ENCODE measurements at places on chromosomes 2 and 18. TPM values are rescaled to one million over a fixed set of nuclear protein-coding genes. Genes with fewer than 3 reads are reported as not detected.

DNA sequence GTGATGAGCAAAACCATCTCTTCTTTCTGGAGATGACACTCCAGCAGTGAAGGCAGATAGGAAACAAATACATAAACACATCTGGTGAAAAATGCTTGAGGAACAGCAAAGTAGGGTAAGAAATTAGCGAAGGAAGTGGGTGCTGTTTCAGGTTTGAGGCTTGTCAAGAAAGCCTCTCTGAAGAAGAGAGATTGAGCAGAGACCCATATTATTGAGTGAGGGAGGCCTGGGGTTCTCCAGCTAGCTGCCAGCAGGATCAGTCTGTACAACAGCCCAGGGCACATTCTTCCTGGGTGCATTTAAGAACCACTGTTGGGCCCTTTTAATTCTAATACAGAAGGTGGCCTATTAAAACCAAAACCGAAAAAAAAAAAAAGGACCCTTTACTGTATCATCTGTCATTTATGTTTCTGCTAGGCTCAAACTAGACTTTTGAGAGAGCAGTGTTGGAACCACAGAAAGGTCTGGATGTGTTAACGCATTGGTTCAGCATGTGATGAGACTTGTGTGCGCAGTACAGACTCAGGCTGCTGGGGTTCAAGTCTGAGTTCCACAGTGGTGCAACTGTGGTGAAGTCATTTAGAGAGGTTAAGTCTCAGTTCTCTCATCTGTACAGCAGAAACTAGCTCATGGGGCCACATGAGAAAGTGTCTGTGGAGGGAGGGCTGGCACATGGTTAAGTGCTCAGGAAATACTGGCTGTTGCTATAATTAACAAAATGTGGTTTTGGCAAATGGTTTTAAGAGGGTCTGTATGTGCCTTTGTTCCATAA is 28.9 kb downstream of the MGAT5 start:
- no peaks in the 10 kb centered on the region for H3K27me3 ChIP-seq
- DNase-seq: no peak
- no peak overlapping the region for H3K27ac ChIP-seq
- H3K36me3 ChIP-seq: no peaks in the 10 kb centered on the region

GRCh38 chr2:26612522-26613240 is 28.5 kb downstream of the CIB4 start:
- peak overlapping the region; percentile 65 for H3K27ac ChIP-seq
- H3K4me1 ChIP-seq: peaks cover 52% of the 10 kb centered on the region
- H3K27me3 ChIP-seq: peaks cover 2% of the 10 kb centered on the region

Gene KCNIP3
- 3.0 TPM for total RNA-seq

DNA sequence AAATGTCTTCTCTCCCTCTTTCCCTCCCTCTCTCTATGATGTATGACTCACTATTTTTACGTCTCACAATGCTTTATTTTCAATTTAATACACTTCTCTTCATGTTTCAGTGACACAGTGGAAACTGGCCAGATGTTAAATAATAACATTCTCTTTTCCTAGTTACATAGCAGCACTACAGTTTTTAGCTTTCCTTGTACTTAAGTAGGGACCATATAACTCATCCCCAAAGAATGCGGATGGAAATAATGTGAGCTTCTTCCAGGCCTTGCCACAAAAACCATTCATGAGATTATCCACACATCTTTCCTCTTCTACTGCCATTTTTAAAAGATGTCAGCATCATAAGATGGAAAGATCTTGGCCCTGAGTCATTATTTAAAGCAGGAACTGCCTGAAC is 789.4 kb downstream of the LRP1B start:
- no peak overlapping the region for H3K4me3 ChIP-seq
- H3K4me1 ChIP-seq: no peaks in the 10 kb centered on the region
- H3K36me3 ChIP-seq: no peaks in the 10 kb centered on the region
- no peak for DNase-seq

DNA sequence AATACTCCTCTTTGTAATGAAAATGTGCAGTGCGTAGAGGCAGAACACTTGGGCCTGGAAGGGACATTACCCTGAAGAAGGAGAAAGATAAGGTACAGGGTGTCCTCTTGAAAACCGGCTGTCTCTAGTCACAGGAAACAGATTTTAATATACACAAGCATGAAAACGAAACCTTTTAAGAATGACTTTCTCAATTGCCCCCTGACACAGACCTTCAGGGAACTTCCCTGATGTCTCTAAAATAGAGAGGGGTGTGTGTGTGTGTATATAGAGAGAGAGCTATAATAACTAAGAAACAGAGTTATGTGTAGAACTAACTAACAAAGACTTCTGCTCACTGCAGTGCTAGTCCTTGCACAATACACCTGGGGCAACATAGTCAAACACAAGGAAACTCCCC is 780.0 kb downstream of the CNTNAP5 start:
- H3K27ac ChIP-seq: no peak overlapping the region
- H3K36me3 ChIP-seq: no peaks in the 10 kb centered on the region
- DNase-seq: no peak

DNA sequence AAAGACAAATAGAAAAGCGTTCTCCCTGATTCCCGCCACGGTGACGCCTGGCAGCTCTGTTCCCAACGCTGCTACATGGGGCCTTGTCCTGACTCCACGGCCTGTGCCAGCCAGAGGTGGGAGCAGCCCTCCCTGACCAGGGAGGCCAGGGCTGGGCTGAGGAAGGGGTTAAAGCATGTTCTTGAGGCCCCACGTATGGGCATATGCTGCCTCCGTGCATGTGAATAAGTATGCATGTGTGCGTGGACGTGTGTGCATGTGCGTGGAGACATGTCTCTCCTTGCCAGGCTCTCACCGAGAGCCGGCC is 1.6 kb upstream of the SNED1 start:
- no peaks in the 10 kb centered on the region for H3K36me3 ChIP-seq
- H3K27me3 ChIP-seq: no peaks in the 10 kb centered on the region
- peak overlapping the region; percentile 90 for H3K27ac ChIP-seq
- DNase-seq: no peak
- H3K4me1 ChIP-seq: peaks cover 72% of the 10 kb centered on the region

DNA sequence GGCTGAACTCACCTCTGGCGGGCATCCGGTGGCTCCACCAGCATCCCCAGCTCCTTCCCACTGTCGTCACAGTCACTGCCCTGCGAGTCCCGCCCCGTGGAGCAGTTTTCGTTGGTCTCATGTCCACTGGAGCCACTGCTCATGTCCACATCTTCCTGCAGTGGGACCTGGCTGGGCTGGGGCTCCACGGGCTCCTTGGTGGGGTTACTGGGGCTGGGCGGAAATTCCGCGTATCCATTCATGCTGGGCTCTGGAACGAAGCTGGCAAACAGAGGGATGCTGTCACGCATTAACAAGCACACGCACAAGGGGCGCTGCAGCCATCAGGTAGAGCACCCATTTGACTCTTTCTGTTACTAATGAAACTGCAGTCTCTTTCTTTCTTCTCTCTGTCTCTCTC is 10.7 kb downstream of the PER2 start:
- no peak overlapping the region for H3K27ac ChIP-seq
- H3K27me3 ChIP-seq: no peaks in the 10 kb centered on the region
- no peak overlapping the region for H3K4me3 ChIP-seq
- H3K36me3 ChIP-seq: peaks cover 41% of the 10 kb centered on the region
- H3K4me1 ChIP-seq: no peaks in the 10 kb centered on the region

Gene STAMBP
- total RNA-seq: 29.9 TPM

DNA sequence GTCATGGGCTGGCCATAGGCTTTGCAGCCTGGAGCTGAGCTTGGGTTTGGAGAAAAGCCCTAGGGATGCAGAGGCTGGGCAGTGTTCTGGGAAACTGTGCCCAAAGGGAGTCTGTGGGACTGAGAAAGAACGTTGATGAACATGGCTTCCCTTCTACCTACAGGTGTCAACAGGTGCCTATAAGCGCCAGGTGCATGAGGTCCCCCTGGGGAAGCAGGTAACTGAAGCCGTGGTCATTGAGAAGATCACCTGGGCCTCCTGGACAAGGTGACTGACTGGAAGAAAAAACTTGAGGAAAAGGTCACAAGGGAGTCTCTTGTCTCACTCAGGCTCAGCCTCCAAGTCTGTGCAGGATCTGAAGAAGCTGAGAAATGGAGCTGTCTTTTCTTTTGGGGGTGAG is 83.4 kb downstream of the RTN4 start:
- H3K4me1 ChIP-seq: peaks cover 23% of the 10 kb centered on the region
- H3K27me3 ChIP-seq: no peaks in the 10 kb centered on the region
- H3K36me3 ChIP-seq: peaks cover 13% of the 10 kb centered on the region
- DNase-seq: no peak

Gene CCDC141
- total RNA-seq: 25.7 TPM
